ENCODE measurements at places on chromosomes 4 and X.

DNA sequence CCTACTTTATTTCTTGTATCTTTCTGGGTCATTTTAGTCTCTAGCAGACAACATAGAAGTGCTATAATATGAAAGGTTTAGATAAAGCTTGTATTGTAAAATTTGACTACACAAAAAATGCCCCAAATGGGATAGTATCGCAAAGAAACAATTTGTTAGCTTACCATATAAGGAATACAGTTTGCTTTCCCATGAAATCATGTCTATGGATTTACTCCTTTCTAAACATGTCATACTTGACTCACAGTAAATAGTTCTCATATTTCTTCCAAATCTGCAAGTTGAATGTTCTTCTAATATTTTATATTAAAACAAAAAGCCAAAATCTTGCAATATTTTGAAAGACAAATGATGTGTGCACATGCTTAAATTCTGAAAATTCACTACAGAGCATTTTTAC is 103.9 kb downstream of the PPA2 start:
- no peak for DNase-seq

GRCh38 chrX:111854556-111855490 is 21.2 kb upstream of the TRPC5OS start:
- DNase-seq, result no peak

DNA sequence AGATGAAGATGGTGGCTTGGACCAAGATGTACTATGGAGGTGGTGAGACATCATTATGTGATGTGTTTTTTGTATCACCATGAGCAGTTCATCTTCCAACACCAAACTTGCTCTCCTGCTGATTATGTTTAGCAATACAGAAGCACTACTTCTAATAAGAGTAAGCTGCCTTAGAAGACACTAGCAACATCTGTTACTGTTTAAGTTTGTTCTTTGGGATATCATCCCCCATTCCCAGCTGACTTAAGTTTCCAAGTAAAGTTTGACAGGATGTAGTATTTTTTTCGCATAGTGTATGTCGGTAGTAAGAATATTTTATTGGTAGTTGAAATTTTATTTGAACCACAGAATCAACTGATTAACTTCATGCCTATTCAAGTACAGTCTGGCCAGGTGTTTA is 123.5 kb upstream of the BMPR1B start:
- no peak for DNase-seq

- DNase-seq, result no peak
Measured at GRCh38 chr4:79935274-79935673, 137.8 kb downstream of the ANTXR2 start.

DNA sequence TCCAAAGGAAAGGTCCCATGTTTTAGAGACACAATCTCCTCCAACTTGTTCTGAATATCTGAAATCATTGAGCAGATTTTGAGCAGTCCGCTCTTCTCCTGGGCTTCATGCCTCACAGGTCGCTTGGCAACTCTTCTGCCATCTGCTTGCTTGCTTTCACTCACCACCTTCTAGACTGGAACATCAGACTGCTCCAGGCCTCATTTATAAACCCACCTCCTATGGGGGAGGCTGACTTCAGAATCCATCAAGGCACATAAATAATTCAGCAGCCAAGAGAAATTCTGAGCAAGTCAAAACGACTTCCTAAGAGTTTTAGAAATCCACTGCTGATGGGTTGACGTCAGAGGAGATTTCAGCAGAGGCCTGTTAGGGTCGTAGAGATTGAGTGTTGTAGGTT is 64.1 kb downstream of the FAM184B start:
- no peak for DNase-seq

- no peak for DNase-seq
Measured at GRCh38 chr4:66736606-66737005, 808.7 kb downstream of the CENPC start.

DNA sequence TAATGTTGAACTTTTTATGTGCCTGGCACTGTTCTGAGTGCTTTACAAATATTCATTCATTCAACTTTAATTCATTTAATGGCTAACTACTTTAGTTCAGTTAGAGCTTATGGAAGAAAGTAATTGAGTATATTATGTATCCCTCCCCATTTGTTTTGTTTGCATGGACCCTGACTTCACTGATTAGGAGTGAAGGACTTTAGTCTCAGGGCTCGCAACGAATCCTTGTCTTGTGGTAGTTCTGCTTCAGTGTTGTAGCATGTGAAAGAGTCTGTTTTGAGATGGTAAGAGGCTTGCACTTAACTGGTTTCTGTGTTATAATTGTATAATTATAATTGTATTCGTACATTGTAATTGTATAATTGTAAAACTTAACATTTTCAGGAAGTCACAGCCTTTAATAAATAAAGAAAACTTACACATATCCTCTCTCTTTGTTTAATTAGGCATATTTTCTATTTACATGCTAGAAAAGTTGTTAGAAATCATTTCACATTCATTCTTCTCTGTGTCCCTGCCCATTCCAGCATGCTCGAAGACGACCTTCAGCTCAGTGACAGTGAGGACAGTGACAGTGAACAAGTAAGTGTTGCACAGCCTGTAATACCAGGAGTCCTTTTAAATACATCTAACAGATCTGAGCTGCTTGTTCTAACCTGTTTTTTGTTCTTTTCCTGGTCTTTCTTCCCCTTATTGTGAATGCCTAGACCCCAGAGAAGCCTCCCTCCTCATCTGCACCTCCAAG is 115.1 kb downstream of the KLHL8 start:
- no peak for DNase-seq

GRCh38 chrX:143663755-143664154 is 27.9 kb upstream of the SLITRK4 start:
- no peak for DNase-seq

- no peak for DNase-seq
Measured at GRCh38 chr4:119040694-119041185, 94.9 kb upstream of the MYOZ2 start.

DNA sequence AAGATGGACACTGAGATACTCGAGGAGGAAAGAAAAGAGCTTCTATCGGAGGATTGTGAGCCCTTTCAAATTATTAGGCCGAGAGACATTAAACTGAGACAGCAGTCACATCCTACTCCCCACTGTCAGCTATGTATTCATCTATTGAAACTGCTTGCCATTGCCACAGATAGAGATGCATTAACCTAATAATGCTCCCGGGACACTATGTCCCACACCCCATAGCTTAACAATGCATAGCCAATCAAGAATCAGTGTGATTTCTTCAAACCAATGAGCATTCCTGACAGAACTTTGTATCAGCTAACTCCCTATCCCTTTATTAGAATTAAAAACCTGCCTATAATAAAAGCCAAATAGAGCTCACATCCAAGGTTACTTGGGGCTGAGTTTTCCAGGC is 118.1 kb upstream of the NEIL3 start:
- DNase-seq, result no peak

GRCh38 chr4:145083891-145084605 is 13.9 kb downstream of the ANAPC10 start:
- no peak for DNase-seq

DNA sequence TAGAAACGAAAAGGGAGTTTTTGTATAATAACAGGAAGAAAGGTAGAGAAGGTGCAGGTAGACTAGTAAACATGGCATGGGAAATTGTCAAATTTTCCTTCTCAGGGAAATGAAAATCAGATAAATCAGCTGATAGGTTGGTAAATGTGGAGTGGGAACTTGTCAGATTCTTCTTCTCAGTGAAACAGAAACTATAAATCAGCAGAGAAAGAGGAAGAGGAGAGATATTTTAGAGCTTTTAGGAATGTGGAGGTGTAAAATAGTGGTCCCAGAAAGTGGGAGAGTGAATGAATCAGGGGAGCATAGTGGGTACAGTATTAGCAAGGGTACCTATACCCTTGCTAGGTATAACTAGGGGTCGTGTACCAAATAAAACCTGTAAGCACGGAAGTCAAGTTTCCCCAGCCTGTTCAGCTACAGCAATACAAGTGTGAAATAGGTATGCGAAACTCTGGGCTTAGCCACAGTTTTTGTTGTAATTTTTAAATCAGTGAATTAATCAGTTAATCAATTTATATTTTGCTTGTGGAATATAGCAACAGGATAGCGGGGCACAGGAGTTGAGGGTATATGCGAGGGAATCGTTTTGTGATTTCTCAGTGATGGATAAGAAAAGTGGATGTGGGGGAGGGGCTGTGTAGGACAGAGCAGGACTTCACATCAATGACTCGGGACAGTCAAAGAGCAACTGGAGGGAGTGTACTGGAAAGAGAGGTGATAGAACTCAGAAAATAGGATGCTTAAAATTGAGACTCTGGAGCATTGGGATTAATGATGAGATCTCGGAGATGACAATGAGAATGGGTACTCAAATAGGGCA is 561.5 kb downstream of the INPP4B start:
- DNase-seq, result no peak

GRCh38 chrX:81779701-81780100 is 577.8 kb downstream of the SH3BGRL start:
- no peak for DNase-seq

DNA sequence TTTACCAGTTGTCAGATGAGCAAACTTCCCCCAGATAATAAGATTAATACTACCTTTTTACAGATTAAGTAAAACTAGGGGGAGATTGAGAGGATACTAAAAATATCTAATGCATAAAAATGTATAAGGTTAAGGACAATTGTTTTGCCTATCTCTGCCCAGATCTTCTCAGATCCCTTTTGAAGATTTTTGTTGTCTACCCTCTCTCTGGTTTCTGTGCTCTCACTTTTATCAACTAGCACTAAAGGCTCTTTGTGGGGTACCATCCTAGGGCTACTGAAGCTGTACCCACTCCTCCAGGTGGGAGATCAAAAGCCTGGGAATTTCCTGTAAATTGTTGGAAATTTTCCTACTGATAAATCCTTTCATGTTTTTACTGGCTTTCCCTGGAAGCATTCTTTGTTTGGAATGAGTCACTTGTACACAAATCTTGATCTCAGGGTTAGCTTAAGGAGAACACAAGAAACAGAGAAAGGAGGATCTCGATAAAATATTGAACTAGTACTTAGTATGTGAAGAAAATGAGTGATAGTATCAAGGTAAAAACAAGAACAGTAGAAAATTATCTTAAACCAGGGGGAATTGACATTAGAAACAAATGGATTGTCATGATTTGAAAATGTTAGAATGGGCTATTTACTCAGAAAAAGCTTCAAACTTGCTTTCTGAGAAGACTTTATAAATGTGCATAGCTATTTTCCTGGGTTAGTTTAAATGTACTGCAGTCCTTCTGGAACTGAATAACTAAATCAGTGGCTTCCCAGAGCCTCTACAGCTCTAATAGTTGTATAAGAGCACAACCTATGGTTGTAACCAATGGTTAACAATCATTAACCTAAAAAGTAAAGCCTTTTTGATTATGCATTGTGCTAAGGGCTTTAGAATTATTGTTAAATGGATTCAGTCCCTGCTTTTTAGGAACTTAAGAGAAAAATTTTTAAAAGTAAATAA is 679.9 kb upstream of the MAGEB2 start:
- DNase-seq, result no peak

- no peak for DNase-seq
Measured at GRCh38 chr4:39181520-39181904, 817 bp upstream of the WDR19 start.

DNA sequence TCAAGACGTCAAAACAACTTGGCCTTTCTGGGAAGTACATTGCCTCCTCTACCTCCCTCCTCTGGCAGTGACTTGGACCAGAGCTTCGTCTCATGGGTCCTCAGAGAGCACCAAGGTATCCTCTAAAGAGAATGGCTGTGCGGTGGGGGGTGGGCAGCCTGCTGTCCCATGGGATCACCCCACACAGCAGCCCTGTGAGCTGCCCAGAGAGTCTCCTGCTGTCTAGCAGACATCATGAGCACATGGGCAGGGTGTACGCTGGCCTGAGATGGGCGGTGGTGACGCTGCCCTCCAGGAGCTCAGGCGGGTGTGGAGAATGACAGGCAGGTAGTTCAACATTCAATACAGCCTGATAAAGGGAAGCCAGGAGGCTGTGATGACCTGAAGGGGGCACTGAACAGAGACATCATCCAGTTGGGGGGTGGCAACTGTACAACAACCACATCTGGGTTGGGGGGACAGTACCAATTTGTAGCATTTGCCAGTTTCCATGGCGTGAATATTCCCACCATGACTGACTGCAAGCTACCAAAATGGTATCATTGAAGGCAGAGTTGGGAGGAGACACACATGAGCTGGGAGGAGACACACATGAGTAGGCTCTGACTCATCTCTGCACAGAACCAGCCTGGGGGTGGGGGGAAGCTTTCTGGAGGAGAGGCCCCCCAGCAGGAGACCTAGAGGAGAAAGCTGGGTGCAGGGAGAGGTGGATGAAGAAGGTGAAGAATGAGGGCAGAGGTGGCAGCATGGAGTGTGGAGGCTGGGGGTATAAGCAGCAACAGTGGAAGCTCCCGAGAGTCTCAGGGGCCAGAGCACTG is 35.9 kb downstream of the C4orf50 start:
- no peak for DNase-seq

- no peak for DNase-seq
Measured at GRCh38 chr4:56908206-56909085, 746 bp downstream of the REST start.

DNA sequence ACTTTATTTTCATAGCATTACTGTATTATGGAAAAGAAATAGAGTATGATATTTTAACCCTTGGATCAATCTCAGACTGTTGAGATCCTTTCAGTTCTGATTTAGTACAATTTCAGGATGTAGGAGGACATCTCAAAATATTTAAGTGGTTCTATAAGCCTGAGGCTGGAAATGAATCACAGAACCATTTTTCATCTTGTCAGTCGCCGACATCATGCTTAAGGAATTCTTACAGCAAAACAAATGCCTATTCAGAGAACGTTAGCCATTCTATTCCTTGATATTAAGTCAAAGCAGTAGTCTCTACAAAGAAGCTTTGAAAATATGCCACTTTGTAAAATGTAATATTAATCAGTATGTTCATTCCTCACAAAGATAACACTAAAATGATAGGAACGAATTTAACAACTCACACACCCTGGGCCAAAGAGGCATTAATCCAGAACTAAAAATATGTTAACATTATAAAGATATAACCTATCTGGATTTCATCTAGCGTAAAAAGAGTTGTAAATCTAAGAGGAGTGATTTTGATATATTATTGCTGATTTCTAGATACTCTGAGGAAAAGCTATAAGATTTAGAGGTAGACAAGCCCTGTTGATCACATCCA is 152.0 kb downstream of the GASK1B start:
- peak; percentile 38 for DNase-seq

DNA sequence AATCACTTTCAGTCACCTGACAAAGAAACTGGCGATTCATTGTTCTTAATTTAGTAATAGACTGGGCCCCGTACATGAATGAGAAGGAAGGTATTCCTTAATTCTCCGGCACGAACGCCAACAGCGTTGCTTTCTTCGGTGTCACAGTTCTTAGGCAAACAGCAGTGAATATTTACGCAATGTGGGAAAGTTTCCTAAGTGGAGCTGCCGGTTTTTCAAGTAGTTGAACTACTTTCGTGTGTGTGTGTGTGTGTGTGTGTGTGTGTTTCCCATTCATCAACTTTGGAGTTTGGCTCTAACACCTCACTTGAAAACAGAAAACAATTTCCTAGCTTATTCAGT is 651 bp downstream of the NXT2 start:
- DNase-seq, result peak; percentile 4

GRCh38 chr4:78372355-78372988 is 179.1 kb upstream of the ANXA3 start:
- no peak for DNase-seq

GRCh38 chrX:3550160-3550751 is 163.2 kb downstream of the PRKX start:
- DNase-seq, result peak; percentile 18

Data from NCI-H460 (cell line).